Spinal cord (tissue), 10 donors: ENCODE measurements at places on chromosomes 5 and 9. TPM values are rescaled to one million over a fixed set of nuclear protein-coding genes. Genes with fewer than 3 reads are reported as not detected.

Gene LVRN
- 1.0 TPM for polyA plus RNA-seq

Gene UCK1
- 56.4 TPM for polyA plus RNA-seq

Gene TGFBI
- 66.1 TPM for polyA plus RNA-seq

Gene HINT2
- 43.4 TPM for polyA plus RNA-seq

Gene PGM5
- 5.2 TPM for polyA plus RNA-seq
